Amygdala (tissue), 56 donors: ENCODE measurements at places on chromosomes 16 and 17.

GRCh38 chr16:50448981-50449380, 80.2 kb upstream of the BRD7 start:
- DNase-seq = no peak

DNA sequence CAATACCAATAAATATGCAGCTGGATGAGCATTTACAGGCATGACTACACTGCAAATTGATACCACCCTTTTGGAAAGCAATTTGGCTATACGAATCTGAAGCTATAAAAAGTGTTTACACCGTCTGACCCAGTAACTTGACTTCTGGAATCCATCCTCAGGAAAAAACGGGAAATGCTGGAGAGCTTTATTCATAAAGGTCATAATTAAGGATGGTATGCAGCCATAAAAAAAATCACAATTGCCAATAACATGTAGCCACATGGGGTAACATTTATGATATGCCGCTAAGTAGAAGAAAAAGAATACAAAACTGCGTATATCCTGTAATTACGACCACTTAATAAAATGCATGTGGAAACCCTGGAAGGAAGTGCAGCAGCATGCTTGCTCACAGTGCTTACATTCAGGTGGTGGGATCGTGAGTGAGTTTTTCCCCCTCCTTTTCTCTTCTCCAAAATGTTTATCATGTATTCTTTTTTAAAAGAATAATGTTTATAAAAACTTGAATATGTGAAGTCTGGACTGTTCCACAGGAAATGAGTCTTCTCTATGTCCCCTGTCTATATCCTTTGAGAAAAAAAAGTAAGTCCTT, 34.2 kb downstream of the COPRS start:
- DNase-seq = no peak

DNA sequence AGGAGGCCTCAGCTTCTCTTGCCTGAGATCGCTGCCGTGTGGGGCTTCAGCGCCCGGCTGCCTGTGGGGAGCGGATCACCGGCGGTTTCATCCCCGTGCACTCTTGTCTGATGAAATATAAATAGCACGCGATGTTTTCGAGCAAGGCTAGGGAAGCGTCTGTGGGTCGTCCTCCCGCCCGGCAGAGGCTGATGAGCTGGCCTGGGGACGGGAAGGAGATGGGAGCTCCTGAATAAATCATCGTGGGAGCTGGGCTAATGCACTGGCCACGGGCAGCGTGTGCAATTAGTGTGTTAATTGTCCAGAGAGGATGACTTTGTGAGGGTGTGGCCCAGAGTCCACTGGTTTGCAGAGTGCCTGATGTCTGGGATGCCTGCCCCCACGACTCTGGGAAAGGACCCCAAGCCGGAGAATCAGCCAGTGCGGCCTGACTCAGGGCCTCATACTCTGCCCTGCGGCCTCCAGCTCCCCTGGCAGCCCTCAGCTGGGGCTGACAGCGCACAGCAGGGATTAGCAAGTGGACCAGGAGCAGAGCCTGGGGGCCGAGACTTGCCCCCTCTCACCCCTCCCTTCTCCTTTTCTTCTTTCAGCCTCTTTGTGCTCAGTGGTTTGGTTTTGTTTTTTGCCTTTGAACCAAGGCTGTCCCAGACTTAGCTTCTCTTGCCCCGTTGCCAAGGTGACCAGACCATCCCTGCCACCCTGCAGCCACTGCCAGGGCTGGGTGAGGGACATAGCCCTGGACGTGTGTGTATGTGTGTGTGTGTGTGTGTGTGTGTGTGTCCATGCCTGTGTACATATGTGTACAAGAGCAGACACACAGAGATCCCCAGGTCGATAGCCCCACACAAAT, 21.4 kb downstream of the KCNJ12 start:
- no peak for DNase-seq

GRCh38 chr16:11526655-11527350, 59.9 kb downstream of the LITAF start:
- DNase-seq = no peak

DNA sequence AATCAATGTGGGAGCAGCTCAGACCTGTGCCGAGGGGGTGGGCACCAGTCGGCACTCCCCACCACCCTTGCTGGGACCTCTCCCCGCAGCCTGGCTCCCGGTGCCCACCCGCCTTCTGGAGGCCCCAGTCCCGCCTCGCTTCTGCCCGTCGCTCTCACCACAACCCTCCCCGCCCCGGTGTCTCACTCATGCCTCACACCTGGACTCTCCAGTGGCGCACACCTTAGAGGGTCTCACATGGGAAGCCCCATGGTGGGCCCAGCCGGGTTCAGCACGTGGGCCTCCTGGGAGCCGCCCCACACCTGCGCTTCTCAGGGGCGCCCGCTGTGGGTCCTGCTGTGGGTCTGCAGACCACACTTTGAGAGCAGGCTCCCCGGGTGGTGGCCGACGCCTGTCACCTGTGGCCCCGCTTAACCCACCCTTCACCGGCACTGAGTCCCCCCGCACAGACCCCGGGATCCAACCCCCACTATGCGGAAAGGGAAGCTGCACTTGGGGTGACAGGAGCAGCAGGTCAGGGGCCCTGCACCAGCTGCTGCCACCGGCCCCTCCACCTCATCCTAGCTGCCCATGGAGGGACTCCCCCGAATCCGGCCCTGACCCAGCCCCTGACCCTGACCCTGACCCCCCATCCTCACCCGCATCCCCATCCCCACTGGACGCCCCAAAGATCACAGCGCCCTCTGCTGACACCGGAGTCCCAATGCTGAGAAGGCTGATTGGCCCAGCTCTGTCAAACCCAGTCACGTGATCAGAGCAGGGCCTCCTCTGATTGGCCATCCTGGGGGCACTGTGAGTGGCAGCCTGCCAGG, 27.4 kb upstream of the SLC38A10 start:
- no peak for DNase-seq
